ENCODE measurements at places on chromosomes 16 and 17.
A peak's percentile ranks its signal among the peaks of the same experiment; 100 is the strongest.

DNA sequence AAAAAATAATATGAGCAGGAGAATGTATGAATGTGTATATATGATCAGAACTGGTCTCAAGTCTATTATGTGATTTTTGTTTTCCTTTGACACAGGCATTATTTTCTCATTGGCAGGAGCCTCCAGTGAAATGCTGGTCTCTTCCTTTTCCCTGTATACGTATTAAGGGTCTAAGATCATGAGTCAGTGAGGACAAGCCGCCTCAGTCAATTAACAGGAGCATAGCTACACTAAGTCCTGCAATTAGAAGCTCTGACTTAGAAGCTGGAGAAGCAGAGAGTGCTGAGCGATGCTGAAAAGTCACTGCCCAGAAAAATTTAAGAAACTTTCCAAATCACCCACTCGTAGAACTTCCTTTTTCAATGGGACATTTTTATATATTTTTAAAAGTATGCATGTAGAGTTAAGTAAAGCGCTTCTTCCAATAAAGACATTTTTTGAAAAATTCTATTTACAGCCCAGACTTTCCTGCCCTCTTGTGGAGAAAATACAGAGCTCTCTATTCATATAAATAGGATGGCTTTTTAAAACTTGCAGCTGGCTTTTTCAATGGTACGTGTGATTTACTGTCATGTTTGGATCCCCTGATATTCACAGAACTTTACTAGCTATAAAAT lies 70.2 kb upstream of the PSMD7 start:
- DNase-seq = peak; percentile 14

- DNase-seq = peak; percentile 25
Measured at GRCh38 chr16:67327743-67328142, 1.1 kb downstream of the LRRC36 start.

- DNase-seq = no peak
Measured at GRCh38 chr17:80113033-80113484, 11.7 kb downstream of the GAA start.

DNA sequence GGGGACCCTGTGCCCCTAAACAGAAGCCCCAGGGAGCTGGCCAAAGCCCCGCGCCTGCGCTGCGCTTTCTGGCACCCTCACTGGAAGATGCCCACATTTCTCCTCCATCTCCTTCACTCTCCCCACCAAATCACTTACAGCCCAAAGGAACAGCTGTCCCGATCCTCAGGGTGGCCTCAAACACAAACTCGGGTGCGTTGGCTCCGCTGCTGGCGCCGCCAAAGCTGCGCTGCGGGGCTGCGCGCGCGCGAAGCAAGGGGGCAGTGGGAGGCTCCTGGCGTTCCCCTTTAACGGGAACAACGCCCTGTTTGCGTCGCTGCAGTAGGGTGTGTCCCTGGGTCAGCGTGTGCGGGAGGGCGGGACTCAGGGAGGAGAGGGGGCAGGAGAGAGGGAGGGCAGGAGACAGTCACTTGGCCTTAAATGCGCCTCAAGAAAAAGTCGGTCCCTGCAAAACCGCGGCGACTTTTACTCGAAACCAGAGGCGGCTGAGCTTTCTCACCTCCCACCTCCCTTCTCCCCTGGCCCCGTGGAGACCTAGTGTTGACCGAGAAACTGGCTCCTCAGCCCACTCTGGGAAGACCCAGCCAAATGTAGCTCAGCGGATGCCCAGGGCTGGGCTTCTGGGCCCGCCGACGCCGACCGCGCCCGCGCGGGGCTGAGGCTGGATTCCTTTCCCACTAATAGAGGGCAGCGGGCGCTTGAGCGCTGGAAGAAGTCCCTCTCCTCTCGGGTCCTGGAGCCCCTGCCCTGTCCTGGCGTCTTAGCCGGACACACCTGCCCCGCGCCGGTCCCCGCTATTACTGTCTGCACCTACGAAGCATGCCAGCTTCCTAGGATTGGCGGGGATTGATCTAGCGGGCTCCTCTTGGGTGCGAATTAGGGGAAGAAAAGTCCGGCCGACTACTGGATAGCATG lies 2.6 kb downstream of the PMP22 start:
- DNase-seq = peak; percentile 65

GRCh38 chr17:38454532-38454931 lies 26.3 kb downstream of the ARHGAP23 start:
- peak; percentile 90 for DNase-seq

DNA sequence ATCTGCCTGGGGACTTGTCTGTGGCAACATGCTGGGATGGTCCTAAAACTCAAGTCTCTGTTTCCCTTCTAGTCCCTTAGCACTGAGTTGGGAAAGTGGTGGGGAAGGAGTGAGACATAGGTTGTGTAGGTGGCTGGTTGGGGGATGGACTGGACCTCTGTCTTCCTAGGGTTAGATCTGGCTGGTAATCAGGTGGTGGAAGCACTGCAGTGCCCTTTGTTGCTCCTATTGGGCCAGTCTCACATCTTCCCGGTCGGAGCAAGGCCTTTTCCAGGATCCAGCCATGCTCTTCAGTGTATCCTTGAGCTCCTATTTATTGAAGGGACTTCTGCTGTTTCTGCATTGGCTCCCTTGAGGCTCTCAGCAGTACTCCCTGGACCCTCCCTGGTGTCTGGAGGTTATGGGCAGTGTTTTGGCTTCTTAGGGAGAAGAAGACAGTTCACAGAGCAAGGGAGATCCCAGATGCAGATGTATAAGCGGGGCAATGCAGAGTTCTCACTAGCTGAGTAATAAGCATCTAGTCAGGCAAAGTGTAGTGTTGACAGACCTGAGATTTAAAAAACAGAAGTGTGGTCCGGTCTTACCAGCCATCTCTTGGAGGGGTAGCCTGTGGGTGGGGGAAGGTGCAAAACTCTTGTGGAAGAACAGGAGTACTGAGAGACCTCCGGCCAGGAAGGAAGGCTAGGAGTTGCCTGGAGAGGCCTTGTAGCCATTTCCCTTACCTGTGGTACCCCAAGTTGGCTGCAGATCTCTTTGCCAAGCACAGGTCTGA lies 1.3 kb upstream of the NUTF2 start:
- DNase-seq = no peak

DNA sequence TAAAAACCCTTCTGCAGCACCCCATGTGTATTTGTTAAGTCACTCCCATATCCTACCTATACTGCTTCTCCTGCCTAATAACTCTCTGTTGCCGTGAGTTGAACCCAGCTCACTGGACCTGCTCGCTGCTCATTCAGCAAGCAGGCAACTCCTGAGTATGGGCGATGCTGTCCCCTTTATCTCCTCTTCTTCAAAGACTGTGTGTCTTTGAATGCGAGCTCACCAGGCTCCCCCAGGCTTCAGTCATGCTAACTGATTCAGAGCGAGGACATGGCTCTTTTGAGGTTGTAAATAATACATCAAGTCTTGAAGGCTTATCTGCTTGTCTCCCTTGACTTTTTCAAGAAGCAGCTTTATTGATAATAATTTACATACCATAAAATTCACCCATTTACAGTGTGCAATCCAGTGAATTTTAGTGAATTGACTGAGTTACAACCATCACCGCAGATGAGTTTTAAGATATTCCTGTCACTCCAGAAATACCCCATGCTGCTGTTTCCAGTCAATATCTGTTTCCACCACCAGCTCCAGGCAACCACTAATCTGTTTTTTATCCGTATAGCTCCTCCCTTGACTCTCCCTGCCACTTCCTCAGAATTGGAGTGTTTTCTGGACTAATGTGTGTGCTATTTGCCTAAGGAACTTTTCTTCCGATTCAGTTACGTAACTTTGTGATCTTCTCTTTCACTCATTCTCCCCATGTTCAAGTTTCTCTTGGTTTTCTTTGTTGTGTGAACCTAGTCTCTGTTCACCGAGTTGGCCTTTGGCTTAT lies 132.2 kb downstream of the SPECC1 start:
- no peak for DNase-seq

DNA sequence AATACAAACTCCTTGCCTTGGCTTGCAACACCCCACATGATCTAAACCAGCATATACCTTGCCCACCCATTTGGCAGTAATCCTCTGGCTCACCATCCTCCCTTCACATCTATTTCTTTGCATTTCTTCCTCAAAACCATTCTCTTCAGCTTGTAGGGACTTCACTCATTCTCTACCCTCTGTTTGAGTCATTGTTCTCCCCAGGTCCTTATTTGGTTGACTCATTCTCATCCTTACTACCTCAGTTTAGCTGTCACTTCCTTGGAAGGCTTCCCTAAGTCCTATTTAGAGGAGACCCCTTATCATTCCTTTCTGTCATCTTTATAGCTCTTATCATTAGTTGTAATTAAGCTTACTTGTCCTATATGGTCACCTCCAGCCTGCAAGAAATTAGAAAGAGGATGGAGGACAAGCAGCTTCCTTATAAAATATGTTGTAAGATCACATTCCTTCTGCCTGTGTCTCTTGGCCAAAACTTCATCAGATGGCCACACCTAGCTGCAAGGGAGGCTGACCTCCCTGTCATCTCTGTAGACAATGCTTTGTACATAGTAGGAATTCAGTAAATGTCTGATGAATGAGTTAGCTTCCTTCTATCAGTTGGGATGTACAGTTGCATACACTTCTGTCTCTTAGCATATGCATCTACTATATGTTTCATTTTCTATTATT lies 1.7 kb downstream of the TTC19 start:
- no peak for DNase-seq

- DNase-seq = no peak
Measured at GRCh38 chr16:31513884-31514283, 5.7 kb upstream of the RUSF1 start.

- DNase-seq = no peak
Measured at GRCh38 chr17:63916566-63917185, 2.0 kb downstream of the GH1 start.

DNA sequence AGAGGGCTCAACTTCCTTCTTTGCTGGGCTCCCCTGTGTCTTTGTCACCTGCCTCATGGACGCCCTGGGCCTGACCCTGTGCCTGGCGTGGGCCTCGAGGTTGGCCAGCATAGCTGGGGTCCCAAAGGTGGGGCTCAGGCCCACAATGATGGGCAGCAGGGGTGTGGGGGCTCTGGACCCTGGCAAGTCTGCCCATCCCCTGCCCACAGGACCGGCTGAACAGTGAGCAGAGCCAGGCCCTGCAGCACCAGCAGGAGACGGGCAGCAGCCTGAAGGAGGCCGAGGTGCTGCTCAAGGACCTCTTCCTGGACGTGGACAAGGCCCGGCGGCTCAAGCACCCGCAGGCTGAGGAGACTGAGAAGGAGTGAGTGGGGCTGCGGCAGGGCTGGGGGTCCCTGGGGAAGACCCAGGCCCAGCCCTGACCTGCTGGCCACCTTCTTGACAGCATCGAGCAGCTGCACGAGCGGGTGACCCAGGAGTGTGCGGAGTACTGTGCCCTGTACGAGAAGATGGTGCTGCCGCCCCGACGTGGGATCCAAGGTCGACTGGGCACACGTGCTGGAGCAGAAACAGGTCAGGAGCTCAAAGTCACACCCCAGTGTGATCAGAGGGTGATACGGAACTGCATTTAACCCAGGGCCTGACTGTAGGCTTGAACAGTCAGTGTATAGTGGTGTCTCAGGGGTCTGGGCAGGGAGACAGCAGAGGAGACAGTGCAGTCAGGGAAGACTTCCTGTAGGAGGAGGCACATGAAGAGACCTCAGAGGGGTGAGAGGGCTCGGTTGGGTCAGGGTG lies 3.8 kb downstream of the EVPLL start:
- DNase-seq = no peak

DNA sequence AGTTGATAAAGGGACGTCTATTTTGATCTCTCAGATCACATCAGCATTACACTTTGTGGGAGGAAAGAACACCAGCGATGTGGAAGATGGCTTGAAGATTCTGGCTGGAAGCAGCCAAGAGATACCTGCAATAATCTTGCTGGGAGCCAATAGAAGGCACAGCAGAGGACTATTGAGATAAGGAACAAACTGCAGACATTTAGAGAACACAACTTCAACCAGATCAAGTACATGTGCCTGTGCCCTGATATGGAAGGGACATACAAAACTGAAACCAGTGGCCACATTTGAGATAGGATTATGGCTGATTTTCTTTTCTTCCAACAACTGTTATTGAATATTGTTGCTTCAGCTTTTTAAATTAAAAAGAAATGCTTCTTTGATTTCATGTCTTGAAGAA lies 18.6 kb upstream of the PSMD7 start:
- no peak for DNase-seq

GRCh38 chr16:75413951-75414350 lies 19.4 kb downstream of the CFDP1 start:
- no peak for DNase-seq

- DNase-seq = no peak
Measured at GRCh38 chr16:24526701-24527495, 12.5 kb upstream of the RBBP6 start.

- DNase-seq = no peak
Measured at GRCh38 chr16:24753000-24753399, 23.5 kb downstream of the TNRC6A start.

DNA sequence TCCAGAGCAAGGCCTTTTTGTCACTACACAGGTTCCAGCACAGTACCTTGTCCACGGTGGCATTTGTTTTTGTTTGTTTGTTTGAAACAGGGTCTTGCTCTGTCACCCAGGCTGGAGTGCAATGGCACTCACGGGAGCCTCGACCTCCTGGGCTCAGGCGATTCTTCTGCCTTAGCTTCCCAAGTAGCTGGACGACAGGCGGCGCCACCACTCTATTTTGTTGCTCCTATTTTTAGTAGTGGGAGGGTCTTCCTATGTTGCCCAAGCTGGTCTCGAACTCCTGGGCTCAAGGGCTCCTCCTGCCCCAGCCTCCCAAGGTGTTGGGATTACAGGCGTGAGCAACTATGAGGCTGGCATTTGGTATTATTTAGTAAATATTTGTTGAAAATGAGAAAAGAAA lies 10.3 kb downstream of the MRC2 start:
- DNase-seq = no peak

DNA sequence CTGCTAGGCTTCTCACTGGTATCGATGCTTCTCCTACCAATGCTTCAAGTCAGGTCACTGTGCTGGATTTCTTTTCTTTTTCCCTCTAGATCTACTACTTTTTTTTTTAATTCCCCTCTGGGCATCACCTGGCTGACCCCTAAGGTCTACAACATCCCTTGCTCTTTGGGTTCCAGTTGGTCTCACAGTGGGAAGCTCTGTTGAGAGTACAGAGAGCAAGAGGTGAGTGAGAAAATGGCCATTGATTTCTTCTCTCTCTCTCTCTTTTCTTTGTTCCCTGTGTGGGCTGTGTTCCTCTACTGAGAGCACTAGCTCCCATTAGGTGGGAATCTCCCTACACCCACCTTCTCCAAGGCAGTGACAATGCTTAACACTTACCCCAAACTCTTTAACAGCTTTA lies 413.4 kb downstream of the KCNJ2 start:
- no peak for DNase-seq

GRCh38 chr16:29726845-29727377 lies 18.9 kb downstream of the C16orf54 start:
- DNase-seq = no peak

DNA sequence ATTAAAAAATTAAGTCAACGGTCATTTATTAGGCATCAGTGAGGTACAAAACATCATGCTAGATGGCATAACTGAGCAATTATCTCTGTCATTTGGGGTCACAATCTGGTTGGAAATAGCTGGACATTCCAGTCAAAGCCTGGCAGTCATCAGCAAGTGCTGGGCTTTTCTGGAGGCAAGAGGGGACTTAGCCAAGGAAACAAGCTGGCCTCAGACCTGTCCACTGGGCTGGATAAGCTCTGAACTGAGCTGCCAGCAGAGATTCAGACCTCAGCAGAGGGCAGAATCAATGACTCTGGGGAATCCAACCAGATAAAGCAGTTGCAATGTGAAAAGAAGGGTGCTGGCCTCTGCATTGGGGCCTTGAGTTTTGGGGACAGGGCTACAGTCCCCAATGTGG lies 161.9 kb upstream of the NOL11 start:
- no peak for DNase-seq

- no peak for DNase-seq
Measured at GRCh38 chr16:83301971-83302370, 505.8 kb upstream of the HSBP1 start.
